Esophagus squamous epithelium (tissue), 5 donors: ENCODE measurements at places on chromosomes 6 and 20. TPM values are rescaled to one million over a fixed set of nuclear protein-coding genes. Genes with fewer than 3 reads are reported as not detected.

The FAM217B gene
- 5.1 TPM for total RNA-seq

The SLC22A7 gene
- total RNA-seq, result not detected

The PKIB gene
- total RNA-seq, result 1.9 TPM

The ULBP1 gene
- total RNA-seq, result not detected

The ULBP3 gene
- 4.1 TPM for total RNA-seq

The TRIM15 gene
- not detected for total RNA-seq

The PNPLA1 gene
- total RNA-seq, result not detected

The RAMACL gene
- 1.3 TPM for total RNA-seq

The RIPOR2 gene
- total RNA-seq, result 4.2 TPM

The TFAP2D gene
- not detected for total RNA-seq
